Naive thymus-derived CD4-positive, alpha-beta T cell (primary cell): ENCODE measurements at places on chromosomes 16 and 17.

GRCh38 chr17:18379246-18380146 lies 1.9 kb downstream of the EVPLL start:
- DNase-seq = no peak

DNA sequence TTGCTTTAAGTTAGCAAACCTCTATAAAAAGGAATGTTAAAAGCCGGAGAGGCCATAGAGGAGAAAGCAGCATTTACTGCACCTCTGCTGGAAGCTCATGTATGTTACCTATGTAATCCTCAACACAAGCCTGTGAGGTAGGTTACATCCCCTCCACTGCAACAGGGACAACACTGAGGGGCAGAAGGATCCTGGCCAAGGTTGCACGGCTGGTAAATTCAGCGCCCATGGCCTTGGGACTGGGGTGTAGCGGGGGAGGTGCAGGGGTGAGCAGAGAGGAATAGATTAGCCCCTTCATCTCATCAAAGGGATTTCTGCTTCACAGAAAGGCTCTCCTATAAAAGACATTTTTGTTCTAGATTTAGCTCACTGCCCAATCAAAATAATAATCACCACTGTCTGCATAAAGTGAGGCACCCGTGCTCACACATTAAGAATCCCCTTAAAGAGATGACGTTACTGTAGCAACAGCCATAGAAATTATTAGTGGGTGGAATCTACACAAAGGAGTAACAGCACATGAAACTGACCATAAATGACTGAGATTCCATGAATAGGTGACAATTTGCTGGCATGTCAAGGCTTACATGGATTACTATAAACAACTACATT lies 3.3 kb downstream of the ZCCHC14 start:
- no peak for DNase-seq

GRCh38 chr16:84700446-84701300 lies 873 bp downstream of the USP10 start:
- DNase-seq = peak; percentile 42

DNA sequence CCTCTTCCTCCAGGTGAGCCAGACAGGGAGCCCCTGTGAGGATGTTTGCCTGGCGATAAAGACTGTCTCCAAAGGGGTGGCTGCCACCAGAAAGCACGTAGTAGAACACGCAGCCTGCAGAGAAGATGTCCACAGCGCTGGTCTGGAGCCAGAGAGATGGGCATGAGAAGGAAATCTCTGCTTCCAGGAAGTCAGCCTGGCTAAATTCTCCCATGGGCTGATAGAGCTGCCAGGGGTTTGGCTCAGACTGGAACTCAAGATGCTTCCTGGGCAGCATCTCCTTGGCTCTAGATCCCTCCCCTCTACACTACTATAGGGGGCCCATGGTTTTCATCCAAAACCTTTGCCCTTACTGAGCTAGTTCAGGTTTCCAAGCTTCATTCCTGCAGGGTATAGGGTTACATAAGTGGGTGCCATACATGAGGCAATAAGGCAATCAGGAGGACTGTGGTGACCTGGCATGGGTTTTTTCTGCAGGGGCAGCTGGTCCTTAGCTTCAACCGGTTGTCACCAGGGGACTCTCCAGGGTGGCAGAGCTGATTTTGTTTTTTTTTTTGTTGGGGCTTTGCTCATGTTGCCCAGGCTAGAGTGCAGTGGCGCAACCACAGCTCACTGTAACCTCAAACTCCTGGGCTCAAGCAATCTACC lies 13.6 kb downstream of the PLK1 start:
- DNase-seq = no peak

- peak; percentile 53 for DNase-seq
Measured at GRCh38 chr17:81253358-81254131, 14.4 kb downstream of the NDUFAF8 start.

DNA sequence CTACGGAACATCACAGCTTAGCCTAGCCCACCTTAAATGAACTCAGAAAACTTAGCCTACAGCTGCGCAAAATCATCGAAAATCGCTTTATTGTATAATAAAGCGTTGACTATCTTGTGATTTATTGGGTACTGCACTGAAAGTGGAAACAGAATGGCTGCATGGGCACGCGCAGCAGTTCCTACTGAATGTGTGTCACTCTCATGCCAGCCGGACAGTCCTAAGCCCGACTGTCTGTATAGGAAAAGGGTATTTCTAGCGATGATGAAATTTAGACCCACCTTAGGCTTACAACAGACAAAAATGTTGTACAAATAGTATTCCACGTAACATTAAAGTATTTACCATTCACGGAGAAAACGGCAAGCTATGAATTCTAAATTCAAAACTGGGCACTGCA lies 9.3 kb downstream of the FBXO31 start:
- DNase-seq = no peak

DNA sequence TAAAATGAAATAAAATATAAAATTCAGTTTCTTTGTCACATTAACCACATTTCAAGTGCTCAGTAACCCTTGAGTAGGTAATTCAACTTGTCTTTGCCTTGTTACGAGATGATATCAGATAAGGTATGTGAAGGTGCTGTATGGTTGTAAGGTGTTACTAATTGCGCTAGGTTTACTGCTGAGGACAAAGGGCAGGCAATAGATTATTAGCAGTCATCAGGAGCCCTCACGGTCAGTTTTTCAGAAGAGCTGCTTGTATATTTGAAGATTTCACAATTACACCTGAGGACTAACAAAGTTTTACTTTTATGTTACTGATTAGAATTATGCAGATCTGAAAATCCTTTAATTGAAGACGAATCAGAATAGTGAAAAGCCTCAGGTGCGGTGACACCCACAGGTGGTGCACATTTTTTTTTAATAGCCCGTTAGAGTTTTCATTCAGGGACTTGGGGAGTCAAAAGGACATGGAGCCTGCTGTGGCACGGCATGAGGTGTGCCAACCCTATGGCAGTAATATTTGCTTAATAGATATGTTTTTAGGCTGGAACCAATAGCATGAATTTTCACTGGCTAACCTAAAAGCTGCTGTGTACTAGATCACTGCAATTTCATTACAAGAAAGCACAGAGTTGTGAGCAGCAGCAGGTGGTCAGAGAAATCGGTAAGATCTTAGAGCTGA lies 16.4 kb downstream of the NDEL1 start:
- no peak for DNase-seq

GRCh38 chr17:57560319-57560705 lies 184.8 kb downstream of the CCDC182 start:
- DNase-seq = no peak

DNA sequence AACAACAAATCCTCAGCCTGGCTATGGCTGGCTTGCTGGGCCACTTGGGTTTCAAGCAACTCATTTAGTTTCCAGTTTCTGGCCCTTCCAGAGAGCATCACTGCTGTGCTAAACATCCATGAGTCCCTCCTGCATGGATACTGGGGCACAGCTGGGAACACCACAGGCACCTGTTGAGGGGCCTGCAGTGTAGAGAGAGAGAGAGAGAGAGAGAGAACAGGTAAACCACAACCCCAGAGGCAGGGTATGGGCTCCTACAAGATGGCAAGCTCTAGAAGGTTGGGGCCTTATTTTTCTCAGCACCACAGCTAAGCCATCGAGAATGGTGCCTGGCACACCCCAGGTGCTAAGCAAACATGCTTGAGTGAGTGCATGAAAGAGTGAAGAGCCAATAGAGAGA lies 120.3 kb downstream of the RBFOX3 start:
- no peak for DNase-seq

GRCh38 chr17:19271780-19272357 lies 34.7 kb downstream of the EPN2 start:
- no peak for DNase-seq

DNA sequence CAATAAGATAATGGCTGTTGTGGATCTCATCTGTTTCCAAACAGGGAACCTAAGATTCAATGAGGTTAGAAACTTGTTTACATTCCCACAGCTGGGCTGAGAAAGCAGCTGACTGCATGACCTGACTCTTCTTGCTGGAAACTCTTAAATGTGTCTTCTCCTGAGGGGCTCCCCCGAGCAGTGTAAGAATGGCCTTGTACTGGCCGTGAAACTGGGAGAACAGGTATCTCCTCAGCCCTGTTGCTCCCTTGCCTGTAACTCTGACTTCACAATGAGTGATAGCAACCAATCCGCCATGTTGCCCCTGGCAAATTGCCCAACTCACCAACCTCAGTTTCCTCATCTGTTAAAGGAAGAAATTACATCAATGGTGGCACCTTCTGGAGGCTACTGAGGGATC lies 59.1 kb upstream of the CCL2 start:
- DNase-seq = no peak
